ENCODE measurements at places on chromosomes 11 and 22. TPM values are rescaled to one million over a fixed set of nuclear protein-coding genes. Genes with fewer than 3 reads are reported as not detected.

GATD1 gene
- 24.1 TPM for total RNA-seq

ROBO4 gene
- total RNA-seq: not detected

RASSF10 gene
- total RNA-seq: 2.9 TPM

SLC22A25 gene
- not detected for total RNA-seq

DNA sequence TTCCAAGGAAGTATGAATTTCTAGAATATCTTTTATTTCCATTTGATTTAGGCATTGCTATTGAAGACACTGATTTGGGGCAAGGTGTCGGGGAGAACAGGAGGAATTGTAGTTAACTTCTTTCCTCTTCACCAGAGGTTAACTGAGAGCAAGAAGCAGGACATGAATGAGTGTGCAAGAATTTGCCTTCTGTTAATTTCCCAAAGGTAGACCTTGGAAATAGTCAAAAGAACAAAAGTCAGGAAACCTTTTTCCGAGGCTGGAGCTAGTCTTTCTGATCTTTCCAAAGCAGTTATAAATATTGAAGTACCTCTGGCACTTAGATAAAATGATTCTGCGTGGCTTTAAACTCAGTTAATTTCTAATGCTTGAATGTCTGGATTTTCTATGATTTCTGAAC lies 66.9 kb downstream of the MTMR3 start:
- H3K27me3 ChIP-seq: no peaks in the 10 kb centered on the region
- H3K4me1 ChIP-seq: no peaks in the 10 kb centered on the region
- DNase-seq: no peak
- H3K4me3 ChIP-seq: no peak overlapping the region
- H3K27ac ChIP-seq: no peak overlapping the region
- H3K36me3 ChIP-seq: no peaks in the 10 kb centered on the region

DNA sequence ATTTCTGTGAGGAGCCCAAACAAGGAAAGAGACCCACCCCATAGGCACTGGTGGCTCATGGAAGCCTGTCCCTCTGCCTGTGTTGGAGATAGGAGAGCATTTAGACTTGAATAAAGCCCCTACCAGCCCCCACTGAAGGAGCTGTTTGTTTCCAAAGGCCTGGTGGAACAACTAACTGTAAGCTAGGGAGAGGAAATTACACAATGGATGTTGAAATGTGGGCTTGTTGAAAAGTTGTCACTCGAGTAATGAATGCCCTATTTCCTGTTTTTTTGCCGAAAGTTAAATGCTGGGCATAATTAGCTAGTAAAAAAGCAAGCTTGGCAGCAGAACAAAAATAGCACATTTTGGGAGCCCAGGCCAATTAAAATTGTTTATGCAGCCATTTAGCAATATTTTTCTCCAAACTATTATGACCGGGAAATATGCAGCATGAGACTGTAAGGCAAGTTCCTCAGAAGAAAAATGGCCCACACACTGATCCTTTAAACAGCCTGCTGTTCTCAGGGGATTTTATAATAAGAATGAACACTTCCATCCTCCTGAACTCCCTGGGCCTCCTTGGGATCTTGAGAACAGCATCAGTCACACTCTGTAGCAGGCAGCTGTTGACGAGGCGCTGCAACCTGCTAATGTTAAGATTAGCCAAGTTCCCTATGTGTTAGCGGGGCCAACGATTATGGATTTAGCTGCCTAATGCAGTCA lies 38.6 kb upstream of the LMO2 start:
- H3K36me3 ChIP-seq: no peaks in the 10 kb centered on the region
- H3K27ac ChIP-seq: no peak overlapping the region
- H3K27me3 ChIP-seq: no peaks in the 10 kb centered on the region
- peaks cover 8% of the 10 kb centered on the region for H3K4me1 ChIP-seq

DNA sequence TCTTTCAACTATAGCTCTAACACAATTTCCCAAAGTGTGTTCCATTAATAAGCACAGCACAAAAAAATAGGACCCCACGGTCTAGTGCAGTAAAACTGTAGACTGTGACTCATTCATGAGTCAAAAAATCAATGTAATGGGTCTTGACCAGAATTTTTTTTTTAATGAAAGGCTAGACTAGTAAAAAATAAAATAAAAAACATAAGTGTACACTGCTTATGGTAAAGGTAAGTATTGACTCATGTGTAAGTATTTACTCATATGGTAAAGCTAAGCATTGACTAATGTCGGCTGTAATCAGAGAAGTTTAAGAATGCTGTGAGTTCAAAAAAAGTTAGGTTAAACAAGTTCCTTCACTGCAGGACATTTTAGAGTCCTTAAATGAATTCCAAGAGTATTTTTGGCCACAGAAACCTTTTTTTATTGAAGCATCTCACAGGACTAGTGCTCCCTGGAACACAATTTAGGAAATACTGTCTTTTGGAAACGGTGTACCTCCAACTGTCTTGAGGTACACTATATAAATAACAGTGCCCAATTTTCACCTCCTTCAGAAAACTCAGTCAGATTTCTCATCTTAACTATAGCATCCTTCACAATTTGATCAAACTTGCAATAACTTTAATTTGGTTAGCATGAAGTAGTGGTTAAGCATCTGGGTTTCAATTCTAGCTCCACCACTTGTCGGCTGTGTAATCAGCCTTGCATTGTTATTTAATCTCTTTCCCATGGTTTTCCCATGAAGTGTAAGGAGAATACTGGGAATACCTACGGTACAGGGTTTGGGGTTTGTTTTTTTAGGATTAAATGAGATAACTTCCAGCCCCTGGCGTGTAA lies 2.1 kb downstream of the CCDC73 start:
- no peak overlapping the region for H3K27ac ChIP-seq
- no peaks in the 10 kb centered on the region for H3K36me3 ChIP-seq
- H3K4me1 ChIP-seq: no peaks in the 10 kb centered on the region
- H3K27me3 ChIP-seq: peaks cover 4% of the 10 kb centered on the region
- H3K4me3 ChIP-seq: peak overlapping the region; percentile 12

- H3K4me3 ChIP-seq: peak overlapping the region; percentile 92
- no peaks in the 10 kb centered on the region for H3K36me3 ChIP-seq
- H3K27ac ChIP-seq: no peak overlapping the region
- no peak for DNase-seq
Measured at GRCh38 chr22:50523806-50524675, 1.4 kb downstream of the SCO2 start.

DNA sequence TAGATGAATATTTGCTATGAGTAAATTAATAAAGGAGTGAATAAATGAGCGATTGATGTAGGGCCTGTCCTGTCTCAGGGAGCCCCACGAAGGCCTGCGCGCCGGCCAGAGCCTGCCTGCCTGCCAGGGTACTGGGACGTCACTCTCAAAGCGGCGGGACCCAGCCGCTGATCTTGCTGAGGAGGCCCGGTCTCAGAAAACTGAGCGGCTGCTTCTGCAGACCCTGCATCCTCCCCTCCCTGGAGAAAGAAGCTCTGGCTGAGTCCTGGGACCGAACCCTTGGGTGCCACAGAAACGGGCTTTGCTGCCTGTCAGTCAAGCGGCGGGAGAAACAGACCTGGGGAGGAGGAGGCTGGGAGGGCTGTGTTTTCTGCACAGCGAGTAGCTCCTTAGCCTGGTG lies 91.6 kb upstream of the B3GAT1 start:
- H3K36me3 ChIP-seq: no peaks in the 10 kb centered on the region
- no peak for DNase-seq
- peaks cover 22% of the 10 kb centered on the region for H3K4me1 ChIP-seq
- H3K27ac ChIP-seq: no peak overlapping the region
- no peaks in the 10 kb centered on the region for H3K27me3 ChIP-seq

- H3K27ac ChIP-seq: no peak overlapping the region
- H3K36me3 ChIP-seq: no peaks in the 10 kb centered on the region
- H3K4me3 ChIP-seq: no peak overlapping the region
- DNase-seq: no peak
Measured at GRCh38 chr11:980438-981357, 55.0 kb downstream of the AP2A2 start.

DNA sequence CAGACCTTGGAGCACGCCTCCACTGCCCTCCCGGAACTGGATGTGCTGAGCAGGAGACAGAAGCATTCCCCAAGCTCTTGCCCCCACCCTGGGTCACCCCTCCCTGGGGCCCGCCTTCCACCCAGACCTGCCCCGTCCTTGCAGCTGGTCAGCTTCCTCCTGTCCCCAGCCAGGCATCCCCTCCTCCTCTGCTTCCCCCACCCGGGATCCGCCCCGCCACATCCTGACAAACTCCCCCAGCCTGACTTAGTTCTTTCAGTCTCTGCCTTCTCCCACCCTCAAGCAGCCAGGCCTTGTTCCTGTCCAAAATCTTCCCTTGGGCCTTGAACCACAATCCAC lies 1.1 kb upstream of the PLXNB2 start:
- no peak overlapping the region for H3K4me3 ChIP-seq
- peak; percentile 39 for DNase-seq
- H3K36me3 ChIP-seq: no peaks in the 10 kb centered on the region
- no peaks in the 10 kb centered on the region for H3K27me3 ChIP-seq

DNA sequence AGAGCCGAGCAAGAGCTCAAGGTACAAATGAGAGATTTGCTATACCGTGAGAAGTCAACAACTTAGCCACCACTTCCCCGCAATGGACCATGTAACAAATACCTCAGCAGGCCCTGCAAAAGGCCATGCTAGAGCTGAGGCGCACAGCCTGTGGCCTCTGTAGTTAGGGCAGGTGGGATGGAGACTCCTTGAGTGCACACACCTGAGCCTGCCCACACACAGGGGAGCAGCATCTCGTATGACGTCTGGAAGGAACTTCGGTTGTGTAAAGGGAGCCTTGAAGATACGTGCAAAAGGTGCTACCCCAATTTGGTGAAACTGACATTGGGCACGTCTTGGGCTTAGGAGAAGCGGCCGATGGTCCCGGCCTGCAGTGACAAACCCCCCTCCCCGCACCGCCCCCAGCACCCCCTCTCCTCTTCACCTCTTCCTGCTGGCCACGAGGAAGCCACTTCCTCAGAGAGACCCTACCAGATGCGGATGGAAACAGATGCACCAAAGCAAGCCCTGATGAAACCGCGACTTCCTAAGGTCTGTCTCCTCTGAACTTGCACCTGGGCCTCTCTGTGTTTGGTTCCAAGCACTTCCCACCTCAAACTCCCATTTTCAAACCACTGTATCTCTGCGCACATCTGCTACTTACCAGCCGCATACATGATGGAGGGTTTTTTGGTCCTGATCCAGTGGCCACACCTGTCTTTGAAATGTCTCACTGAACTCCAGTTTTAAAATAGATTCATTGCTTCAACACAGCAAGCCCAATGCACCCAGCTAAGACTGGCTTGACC lies 10.6 kb downstream of the CDPF1 start:
- no peak overlapping the region for H3K27ac ChIP-seq
- H3K36me3 ChIP-seq: no peaks in the 10 kb centered on the region
- no peaks in the 10 kb centered on the region for H3K27me3 ChIP-seq
- DNase-seq: no peak
- H3K4me1 ChIP-seq: no peaks in the 10 kb centered on the region

GRCh38 chr11:18347471-18348125 lies 25.2 kb downstream of the GTF2H1 start:
- H3K27me3 ChIP-seq: no peaks in the 10 kb centered on the region
- H3K36me3 ChIP-seq: peaks cover 2% of the 10 kb centered on the region
- H3K4me1 ChIP-seq: no peaks in the 10 kb centered on the region
- H3K4me3 ChIP-seq: no peak overlapping the region
